ENCODE measurements at places on chromosomes 1 and 21.
A peak's percentile ranks its signal among the peaks of the same experiment; 100 is the strongest.

GRCh38 chr1:190084552-190084951, 393.1 kb downstream of the BRINP3 start:
- no peak for DNase-seq

DNA sequence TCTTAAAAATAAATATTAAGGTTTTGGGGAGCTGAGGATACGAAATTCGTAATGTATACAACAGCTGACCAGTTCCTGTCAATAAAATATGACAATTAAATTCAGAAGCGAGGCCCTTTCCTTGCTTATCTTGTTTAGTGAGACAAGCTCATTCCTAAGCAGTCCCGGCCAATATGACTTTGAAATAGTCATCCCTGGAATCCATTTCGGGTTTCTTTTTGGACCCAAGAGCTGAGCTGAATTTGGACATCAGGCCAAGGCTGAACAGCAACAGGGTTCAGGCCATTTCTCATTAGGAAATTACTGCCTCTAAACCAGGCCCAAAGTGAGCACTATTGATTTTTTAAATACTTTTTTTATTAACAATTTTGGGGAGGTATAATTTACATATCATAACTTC, 17.3 kb upstream of the FMN2 start:
- DNase-seq = no peak

GRCh38 chr21:41426676-41427404, 801 bp downstream of the MX1 start:
- no peak for DNase-seq

- no peak for DNase-seq
Measured at GRCh38 chr1:34418166-34418565, 241.5 kb downstream of the C1orf94 start.

DNA sequence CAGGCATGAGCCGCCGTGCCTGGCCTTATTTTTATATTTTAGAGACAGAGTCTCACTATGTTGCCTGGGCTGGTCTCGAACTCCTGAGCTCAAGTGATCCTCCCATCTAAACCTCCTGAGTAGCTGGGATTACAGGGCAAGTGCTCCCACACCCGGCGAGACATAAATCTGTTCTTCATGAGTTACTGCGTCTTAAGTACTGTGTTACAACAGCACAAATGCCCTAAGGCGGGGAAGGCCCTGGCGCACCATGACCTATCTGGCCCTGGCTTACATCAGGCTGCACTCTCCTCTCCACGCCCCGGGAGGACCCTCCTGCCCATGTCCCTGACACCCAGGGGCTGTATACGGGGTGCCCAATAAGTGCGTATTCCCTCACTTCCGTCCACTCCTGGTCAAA, 4.3 kb downstream of the GPR153 start:
- DNase-seq = no peak

DNA sequence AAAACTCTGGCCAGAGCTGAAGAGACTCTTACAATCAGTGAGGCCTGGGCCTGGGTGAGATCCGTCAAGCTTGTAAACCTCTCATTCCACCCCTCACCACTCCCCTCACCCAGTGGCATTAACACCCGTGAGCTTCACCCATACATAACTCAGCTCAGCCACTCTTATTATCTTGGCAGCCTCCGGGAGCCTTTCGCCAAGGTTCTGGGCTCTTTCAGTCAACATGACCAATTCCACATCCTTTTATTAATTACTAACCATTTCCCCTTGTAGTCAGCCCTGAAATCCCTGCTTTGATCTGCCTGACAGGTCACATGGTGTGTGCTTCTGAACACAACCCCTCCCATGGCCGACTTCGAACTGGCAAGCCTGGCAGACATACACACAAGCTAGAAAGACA, 134.8 kb downstream of the SETD4 start:
- DNase-seq = peak; percentile 33

- no peak for DNase-seq
Measured at GRCh38 chr1:200367841-200368534, 41.8 kb downstream of the ZNF281 start.

GRCh38 chr1:70727886-70728489, 316.9 kb downstream of the CTH start:
- DNase-seq = no peak

DNA sequence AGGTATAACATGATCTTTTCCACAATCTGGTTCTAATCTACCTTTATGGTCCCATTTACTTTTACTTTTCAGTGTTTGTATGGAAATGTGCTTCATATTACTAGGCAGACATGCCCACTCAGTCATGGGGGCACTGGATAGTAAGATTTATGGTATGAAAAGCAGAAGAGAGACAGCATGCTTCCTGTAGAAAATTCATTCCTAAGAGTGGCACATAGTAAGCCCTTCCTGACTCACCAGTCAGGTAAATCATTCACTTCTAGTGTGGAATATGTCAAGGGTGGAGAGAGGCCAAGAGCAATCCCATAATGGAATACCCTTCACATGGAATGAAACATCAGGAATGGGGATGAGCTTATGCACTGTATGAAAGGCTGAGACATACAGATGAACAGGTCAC, 49.5 kb upstream of the BCL10 start:
- DNase-seq = no peak

Data from CD4-positive, CD25-positive, alpha-beta regulatory T cell (primary cell).